ENCODE measurements at places on chromosomes 3 and 15. TPM values are rescaled to one million over a fixed set of nuclear protein-coding genes. Genes with fewer than 3 reads are reported as not detected.

CLEC3B gene
- 50.5 TPM for polyA plus RNA-seq

C15orf40 gene
- polyA plus RNA-seq = 23.4 TPM

DCLK3 gene
- polyA plus RNA-seq = 0.23 TPM

DISP2 gene
- polyA plus RNA-seq = 1.8 TPM

CGNL1 gene
- 1.8 TPM for polyA plus RNA-seq

LXN gene
- 32.7 TPM for polyA plus RNA-seq

CHAC1 gene
- 31.4 TPM for polyA plus RNA-seq

WNT7A gene
- polyA plus RNA-seq = not detected

COL6A5 gene
- not detected for polyA plus RNA-seq

VEPH1 gene
- polyA plus RNA-seq = 1.8 TPM

C3orf49 gene
- polyA plus RNA-seq = not detected

LYSMD2 gene
- 15.8 TPM for polyA plus RNA-seq

SLC6A1 gene
- polyA plus RNA-seq = 0.31 TPM

DUOX1 gene
- polyA plus RNA-seq = not detected

ISLR gene
- 7.8 TPM for polyA plus RNA-seq

CHRNA5 gene
- 1.8 TPM for polyA plus RNA-seq

STARD5 gene
- polyA plus RNA-seq = 21.2 TPM

ZNF660 gene
- polyA plus RNA-seq = not detected

NR2F2 gene
- polyA plus RNA-seq = 20.0 TPM

CDHR4 gene
- polyA plus RNA-seq = 0.16 TPM

PCYT1A gene
- 31.6 TPM for polyA plus RNA-seq

ADCY5 gene
- polyA plus RNA-seq = 9.9 TPM

CCDC80 gene
- polyA plus RNA-seq = 12.1 TPM

NLGN1 gene
- polyA plus RNA-seq = 0.60 TPM

SLC38A3 gene
- not detected for polyA plus RNA-seq
